Stimulated activated CD4-positive, alpha-beta T cell treated with anti-CD3 and anti-CD28 coated beads, TNF-alpha, amount 100 ng/mL, for 1 hour (primary cell): ENCODE measurements at places on chromosomes 16 and 17.

DNA sequence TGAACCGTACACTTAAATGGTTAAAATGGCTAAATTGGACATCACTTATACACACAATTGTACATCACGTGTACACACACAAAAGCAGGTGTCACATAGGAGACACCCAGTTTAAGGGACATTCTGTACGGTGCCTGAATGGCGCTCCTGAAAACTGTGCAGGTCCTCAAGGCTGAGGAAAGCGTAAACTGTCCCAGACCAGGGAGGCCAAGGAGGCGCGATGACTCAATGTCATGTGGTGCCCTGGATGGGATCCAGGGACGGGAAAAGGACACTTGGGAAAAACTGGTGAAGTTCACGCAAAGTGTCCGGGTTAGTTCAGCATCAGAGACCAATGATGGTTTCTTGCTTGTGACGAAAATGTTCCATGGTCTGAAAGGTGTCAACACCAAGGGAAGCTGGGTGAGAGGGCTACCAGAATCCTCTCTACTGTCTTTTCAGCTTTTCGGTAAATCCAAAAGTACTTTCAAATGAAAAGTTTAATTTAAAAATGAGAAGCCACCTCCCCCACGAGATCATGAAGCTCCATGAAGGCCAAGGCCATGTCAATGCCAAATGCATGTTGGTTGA, 112.2 kb downstream of the CMIP start:
- no peak for DNase-seq

- no peak for DNase-seq
Measured at GRCh38 chr17:20174588-20175265, 165.6 kb downstream of the SPECC1 start.

DNA sequence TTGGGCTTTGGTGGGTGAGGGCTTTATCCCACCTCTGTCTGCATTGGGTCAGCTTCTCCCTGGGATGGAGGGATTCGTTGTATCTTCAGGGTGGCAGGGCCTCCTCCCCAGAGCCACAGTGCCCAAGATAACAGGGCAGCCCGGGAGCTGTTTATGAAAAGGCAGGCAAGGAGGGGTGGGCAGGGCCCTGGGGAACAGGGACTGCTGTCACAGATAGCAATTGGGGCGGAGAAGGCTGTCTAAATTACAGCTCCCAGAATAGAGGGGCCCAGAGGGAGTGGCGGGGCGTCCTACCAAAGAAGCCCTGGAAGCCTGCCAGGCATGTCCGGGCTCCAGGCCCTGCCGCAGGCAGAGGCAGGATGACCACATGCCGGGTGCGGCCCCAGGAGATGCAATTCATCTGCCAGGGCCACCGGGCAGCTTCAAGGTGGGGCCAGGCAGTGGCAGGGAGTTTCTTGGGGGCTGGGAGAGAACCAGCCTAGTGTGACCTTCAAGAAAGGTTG, 18.8 kb upstream of the PHOSPHO1 start:
- DNase-seq, result no peak

GRCh38 chr16:7482032-7482431, 149.4 kb downstream of the RBFOX1 start:
- no peak for DNase-seq

GRCh38 chr16:915546-915945, 55.2 kb downstream of the LMF1 start:
- no peak for DNase-seq

GRCh38 chr17:29347831-29348629, 42.1 kb upstream of the TAOK1 start:
- DNase-seq, result no peak

GRCh38 chr16:25478476-25478875, 213.3 kb upstream of the HS3ST4 start:
- DNase-seq, result no peak

- DNase-seq, result no peak
Measured at GRCh38 chr17:57757735-57758134, 12.6 kb upstream of the CCDC182 start.

- DNase-seq, result no peak
Measured at GRCh38 chr17:81916234-81917001, 1.6 kb downstream of the SIRT7 start.

- no peak for DNase-seq
Measured at GRCh38 chr16:67770346-67770991, 35.9 kb downstream of the RANBP10 start.

DNA sequence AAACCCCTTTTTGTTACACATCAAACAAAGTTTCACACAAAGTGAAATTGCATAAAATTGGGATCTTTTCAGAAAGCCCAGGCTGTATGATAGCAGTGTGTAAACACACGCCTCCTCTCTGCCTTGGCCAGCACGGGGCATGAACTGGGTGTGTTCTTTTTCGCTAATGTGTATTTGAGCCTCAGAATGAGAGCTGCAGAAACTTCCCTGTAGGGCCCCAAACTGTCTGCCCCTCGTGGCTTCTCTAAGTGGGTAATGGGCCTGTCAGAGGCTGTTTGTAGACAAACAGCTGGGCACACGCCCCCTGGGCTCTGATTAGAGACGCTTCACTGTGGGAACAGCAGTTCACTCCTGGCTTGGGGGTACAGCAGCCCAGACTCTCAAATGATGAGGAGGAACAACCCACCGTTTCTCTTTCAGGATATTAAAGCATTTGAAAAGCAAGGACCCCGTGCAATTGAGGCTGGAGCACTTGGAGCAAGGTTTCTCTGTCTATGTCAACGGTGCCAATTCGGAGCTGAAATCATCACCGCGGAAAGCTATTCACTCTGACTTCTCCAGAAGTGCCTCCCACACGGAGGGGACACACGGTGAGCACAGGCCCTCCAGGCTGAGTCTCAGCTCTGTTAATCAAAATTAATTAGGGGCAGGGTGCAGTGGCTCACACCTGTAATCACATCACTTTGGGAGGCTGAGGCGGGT, 78.4 kb downstream of the KATNIP start:
- DNase-seq, result no peak

DNA sequence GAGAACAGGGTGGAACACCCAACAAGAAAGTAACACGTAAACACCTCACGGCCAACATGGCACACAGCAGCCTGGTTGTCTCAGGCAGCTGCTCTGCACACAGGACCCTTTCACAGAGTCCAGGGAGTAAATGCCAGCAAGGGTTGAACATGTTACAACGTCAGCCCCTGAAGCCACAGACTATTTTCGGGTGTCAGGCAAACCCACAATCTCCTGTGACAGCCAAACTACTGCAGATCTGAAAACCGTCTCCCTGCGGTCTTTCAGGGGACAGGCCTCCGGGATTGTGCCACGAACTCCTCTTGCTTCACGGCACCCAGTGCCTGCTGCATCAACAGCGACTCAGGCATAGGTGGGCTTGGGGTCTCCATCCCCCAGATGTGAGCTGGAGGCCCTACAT, 127.7 kb downstream of the XYLT1 start:
- no peak for DNase-seq

- no peak for DNase-seq
Measured at GRCh38 chr17:9363440-9364350, 211.9 kb downstream of the STX8 start.

DNA sequence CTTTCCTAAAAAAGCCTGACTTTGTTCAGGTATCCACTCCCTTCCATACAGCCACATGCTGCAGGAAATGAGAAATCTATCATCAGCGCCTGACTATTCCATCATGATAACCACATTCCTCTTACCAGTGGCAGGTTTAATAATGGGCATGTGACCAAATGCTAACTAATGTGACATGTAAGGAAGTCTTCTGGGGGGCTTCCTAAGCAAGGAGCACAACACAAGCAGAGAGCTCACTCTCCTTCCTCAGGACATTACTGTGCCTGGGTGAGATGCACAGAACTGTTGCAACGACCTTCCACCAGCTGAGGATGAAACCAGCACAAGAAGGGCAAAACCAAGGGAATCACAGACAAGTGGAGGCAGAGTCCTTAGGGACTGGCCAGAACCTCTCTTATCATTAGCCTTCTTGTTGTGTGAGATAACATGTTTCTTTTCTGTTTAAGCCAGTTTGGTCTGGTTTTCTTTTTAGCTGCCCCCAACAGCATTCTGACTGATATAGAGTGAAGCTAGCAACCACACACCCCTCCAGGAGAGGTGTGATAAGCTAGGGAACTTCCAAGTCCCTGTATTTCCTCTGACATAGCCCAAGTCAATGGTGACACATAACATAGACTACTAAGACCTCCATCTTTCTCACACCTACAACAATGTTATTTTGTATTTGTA, 16.9 kb downstream of the MYO1D start:
- no peak for DNase-seq

- DNase-seq, result no peak
Measured at GRCh38 chr17:37037590-37038155, 88.9 kb downstream of the AATF start.

DNA sequence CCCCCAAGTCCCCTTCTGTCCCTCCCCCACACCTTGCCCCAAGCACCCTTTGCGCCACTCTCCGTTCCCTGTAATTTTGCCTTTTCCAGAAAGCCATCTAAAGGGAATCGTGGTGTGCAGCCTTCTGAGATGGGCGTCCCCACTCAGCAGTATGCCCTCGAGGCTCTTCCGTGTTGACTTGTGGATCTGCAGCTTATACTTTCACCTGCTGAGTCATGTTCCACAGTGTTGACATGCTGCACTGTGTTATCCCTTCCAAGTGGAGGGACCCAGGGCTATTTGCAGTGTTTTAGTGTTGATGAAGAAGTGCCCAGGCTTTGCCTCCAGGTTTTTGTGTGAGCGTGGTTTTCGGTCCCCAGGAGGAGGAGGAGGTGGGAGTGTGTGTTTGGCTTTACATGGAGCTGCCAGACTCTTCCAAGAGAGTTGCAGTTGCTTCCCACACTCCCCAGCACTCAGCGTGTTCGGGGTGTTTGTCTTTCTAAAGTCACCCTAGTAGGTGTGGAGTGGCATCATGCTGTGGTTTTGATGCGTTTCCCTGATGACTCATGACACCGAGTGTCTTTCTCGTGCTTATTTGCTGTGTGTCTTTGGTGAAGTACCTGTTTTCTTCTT, 32.1 kb upstream of the JPT2 start:
- DNase-seq, result peak; percentile 4

DNA sequence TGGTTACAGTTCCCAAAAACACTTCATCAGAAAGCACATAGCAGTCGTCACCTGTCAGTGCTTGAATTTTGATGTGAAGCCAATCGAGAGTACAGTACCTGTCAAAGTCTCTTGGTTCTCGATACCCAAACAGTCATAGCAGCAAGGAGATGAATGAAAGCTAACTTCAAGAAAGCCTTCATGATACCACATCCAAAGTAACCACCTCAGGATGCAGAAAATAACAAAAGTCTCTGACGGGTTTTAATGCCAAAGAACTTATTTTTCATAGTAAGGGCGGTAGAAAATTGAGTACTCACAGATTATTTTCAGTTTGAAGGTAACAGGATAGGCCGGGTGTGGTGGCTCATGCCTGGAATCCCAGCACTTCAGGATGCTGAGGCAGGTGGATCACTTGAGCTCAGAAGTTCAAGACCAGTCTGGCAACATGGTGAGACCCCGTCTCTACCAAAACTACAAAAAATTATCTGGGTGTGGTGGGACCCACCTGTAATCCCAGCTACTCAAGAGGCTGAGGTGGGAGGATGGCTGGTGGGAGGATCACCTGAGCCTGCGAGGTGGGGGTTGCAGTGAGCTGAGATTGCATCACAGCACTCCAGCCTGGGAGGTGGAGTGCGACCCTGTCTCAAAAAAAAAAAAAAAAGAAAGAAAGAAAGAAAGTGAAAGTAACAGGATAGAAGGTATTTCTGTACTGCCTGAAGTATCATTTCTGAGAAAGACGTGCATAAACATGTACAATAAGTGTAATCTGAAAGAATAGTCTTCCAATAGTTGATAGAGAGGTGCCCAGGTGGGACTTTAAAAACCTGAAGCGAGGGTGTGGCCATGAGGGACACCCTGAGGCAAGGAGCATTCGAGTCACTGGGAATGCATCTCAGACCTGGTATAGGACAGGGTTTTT, 15.4 kb downstream of the MFSD11 start:
- DNase-seq, result no peak

DNA sequence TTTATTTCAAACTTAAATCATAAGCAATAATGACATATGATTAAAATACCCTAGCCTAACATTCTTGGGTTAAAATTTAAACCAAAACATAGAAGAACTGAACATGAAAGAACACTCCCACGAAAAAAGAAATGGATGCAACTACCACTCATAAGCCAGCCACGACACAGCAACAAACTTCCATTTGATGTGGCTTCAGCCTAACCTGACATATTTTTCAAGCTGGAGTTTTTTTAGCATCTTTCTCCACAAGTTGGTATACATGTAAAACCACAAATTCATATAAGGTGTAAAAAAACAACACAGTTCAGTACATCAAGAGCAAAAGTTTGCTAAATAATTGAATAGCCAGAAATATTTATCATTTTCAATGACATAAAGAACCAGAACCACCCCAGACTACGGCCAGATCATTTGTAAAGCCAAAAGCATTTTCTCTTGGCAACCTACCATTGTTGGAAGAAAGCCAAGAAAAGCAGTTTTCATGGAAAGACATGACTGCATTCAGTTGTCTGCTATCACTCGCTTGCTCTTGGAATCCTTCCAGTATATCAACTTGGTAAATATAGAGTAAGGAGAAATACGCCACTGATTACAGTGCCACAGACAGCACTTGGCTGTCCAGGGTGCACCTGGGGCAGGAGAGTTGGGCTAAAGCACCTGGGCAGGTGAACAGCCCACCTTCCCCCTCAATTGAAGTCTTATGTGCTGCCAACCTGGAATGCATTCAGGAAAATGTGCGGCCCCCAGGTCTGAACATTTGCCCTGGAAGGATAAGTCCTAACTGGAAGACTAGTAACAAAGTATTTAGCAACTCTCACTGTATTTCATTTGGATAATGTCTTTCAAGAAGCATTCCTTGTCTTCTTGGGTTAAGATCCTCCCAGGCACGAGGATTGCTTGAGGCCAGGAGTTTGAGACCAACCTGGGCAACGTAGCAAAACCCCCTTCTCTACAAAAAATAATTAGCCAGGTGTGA, 60.5 kb downstream of the CREBBP start:
- no peak for DNase-seq

GRCh38 chr16:86751076-86752030, 173.0 kb downstream of the FOXL1 start:
- no peak for DNase-seq

DNA sequence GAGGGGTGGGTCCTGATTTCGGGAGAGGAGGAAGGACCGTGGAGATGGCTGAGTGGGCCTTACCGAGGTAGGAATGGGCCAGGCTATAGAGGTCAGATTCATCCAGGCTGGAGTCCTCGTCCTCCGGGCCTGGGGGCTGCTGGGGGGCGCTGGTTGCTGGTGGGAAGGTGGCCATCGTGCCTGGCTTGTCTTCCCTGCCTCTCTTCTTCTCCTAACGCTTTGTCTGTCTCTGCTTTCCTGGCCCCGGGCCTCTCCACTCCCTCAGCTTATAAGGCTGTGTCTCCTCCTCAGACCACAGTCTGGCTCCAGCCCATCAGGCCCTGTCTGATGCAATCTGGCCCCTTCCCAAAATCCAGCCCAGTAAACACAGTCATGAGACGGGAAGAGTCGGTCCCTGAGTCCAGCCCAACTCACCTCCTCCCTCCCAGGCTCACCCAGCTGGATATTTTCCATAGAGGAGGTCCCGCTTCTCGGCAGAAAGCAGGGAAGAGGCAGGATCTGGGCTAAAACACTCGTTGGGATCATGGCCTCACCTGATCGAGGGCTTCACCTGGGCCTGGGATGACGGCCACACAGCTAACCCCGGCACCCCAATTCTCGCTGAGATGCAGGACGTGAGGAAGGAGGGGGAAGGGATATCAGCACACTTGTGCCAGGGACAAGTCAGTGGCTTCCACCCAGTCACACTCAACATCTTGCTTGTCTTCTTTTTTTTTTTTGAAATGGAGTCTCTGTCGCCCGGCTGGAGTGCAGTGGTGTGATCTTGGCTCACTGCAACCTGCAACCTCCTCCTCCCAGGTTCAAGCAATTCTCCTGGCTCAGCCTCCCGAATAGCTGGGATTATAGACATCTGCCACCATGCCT, at the start of gene NUPR1:
Gene NUPR1 (minus strand): TSS at position 242 of the 864 bp plus-strand sequence. CDS start 67 bp downstream, at position 175.
- no peak for DNase-seq

- no peak for DNase-seq
Measured at GRCh38 chr17:12077773-12078172, 57.1 kb downstream of the MAP2K4 start.
